ENCODE measurements at places on chromosomes 6 and 20.

GRCh38 chr6:155121699-155122098 lies 126.6 kb downstream of the TIAM2 start:
- DNase-seq: peak; percentile 33

DNA sequence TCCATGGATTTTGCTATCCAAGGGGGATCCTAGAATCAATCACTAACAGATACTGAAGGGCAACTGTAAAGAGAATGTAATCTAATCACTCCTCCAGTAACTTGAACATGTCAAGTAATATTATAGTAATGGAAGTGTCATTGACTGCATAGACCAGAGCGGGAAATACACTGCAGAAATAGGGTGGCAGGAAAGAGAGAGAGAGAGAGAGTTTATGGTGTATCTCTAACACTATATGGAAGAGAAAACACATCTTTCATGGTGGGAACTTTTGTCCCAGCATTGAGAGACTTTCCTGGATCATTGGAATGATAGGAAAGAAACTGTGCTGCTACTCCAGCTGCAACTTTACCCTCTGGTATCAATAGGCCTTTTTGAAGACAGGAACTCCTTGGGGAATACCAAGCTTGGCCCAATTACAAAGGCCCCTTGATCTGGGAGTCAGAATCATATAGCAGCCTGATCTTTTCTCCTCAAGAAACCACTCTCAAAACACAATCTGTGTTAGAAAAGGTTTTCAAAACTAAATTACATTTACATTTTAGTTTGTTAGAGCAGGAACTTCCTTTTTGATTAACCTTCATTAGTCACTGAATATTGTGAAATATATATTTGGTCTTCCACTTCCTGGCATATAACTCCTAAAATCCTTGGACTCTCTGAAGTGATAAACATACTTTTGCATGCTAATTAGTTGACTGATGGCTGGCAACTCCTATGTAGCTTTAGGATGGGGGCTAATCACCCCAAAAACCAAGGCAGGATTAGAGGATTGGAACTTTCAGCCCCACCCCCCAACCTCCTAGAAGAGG lies 29.5 kb upstream of the RNGTT start:
- peak; percentile 9 for DNase-seq

- no peak for DNase-seq
Observed at GRCh38 chr6:41675176-41675775, 37.0 kb downstream of the MDFI start.

DNA sequence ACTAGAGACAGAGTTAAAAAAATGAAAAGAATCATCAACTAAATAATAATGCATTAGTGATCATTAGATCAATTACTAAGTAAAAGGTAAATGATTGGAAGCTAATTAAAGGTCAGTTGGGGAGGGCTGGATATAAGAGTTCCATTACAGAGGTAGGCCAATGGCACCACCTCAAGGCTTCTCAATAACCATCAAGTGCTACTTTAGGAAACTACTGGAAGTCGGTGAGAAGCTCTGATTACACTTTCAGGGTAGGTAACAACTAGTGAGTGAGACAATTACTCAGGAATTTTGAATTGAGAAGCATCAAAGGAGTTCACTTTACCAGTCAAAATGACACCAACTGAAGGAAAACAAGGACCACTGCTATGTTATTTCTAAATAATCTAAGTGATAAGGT lies 90.2 kb upstream of the HDAC2 start:
- no peak for DNase-seq

GRCh38 chr6:161279677-161280415 lies 6.0 kb upstream of the AGPAT4 start:
- DNase-seq: peak; percentile 18

DNA sequence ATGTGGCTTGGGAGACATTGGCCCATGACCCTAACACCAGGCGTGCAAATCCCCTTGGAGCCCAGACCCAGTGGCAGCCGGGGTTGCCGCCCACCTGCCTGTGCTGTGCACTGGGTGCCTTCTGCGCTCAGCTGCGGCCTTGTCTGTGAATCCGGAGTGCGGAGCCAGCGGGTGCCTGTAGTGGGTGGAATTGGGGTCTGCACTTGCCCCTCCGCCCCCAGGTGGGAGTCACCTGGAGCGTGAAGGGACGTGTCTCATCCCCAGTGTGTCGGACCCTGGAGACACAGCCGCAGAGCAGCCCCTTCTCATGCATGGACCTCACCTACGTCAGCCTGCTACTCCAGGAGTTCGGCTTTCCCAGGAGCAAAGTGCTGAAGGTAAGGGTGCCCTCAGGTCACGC lies 22.9 kb upstream of the PYGB start:
- DNase-seq: no peak

- peak; percentile 67 for DNase-seq
Observed at GRCh38 chr20:4150070-4150441, 134.7 kb upstream of the RNF24 start.

DNA sequence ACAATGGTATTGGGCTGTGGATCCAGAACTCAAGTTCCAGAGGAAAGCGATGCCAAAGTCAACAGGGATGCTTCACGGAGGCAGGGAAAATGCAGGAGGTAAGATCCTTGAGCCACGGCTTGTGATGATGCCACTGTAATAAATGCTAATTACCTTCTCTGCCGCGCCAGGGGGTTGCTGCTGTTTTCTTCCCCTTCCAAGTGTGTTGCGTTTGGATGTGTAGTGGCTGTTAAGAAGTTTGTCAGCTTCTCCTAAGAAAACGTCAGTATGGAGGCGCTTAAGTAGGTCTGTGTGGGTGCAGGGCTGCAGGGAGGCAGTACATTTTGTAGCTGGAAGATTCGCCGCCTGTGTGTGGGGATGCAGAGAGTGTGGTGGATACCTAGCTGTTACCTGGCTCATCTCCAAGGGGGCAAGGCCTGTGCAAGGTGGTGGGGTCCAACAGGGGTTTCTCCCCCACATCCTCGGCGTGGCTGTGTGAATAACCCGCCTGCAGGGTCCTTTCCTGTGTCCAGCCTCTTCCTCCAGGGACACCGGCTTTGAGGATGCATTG lies 318.7 kb downstream of the CDH4 start:
- DNase-seq: no peak

GRCh38 chr6:24272553-24272952 lies 85.3 kb downstream of the DCDC2 start:
- no peak for DNase-seq

DNA sequence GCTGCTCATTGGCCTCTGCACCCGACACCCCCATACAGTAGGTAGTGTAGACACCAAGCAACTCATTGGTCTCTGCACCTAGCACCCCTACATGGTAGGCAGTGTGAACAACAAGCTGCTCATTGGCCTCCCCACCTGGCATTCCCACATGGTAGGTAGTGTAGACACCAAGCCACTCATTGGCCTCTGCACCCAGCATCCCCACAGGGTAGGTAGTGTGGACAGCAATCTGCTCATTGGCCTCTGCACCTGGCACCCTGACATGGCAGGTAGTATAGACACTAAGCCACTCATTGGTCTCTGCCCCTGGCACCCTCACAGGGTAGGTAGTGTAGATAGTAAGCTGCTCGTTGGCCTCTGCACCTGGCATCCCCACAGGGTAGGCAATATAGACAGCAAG lies 226.0 kb downstream of the SLC24A3 start:
- DNase-seq: no peak

- DNase-seq: no peak
Observed at GRCh38 chr6:41572613-41573012, 26.4 kb downstream of the FOXP4 start.

- no peak for DNase-seq
Observed at GRCh38 chr6:100246206-100246605, 218.5 kb downstream of the SIM1 start.

GRCh38 chr20:19019734-19020364 lies 192.6 kb upstream of the SLC24A3 start:
- no peak for DNase-seq

GRCh38 chr6:33428224-33428965 lies 8.5 kb downstream of the SYNGAP1 start:
- no peak for DNase-seq

DNA sequence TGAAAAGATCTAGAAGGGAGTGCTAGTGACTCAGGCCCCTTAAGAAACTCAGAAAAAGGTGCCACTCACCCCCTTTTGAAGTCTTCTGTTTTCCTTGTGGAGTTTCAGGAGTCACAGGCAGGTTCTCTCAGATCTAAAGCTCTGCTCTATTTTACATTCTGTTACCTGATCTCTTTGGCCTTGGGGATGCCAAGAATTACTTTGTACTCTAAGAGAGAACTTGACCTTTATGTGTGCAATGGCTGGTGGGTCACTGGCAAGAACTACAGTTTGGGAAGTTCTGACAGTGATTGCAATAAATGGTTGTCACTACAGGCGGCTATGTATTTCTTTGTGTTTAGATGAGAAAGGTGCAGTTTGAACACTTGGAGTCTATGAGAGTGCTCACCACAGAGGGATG lies 24.2 kb upstream of the ENPP4 start:
- no peak for DNase-seq

DNA sequence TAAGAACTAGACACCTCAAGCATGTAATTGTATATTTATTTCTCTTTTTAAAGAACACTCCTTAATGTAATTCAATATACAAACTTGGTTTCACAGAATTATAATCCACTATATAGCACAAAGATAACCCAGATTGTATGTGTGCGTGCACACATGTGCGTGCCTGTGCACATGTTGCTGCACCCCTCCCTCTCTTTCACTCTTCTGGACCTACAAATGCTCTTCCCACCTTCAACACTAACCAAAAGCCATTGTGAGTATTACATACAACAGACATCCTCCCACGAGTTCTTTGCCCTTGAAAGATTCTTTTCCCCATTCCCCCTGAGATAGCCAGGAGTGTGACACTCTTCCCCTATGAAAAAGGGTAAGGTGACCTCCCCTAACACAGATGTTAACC lies 193.5 kb downstream of the HIVEP2 start:
- no peak for DNase-seq

DNA sequence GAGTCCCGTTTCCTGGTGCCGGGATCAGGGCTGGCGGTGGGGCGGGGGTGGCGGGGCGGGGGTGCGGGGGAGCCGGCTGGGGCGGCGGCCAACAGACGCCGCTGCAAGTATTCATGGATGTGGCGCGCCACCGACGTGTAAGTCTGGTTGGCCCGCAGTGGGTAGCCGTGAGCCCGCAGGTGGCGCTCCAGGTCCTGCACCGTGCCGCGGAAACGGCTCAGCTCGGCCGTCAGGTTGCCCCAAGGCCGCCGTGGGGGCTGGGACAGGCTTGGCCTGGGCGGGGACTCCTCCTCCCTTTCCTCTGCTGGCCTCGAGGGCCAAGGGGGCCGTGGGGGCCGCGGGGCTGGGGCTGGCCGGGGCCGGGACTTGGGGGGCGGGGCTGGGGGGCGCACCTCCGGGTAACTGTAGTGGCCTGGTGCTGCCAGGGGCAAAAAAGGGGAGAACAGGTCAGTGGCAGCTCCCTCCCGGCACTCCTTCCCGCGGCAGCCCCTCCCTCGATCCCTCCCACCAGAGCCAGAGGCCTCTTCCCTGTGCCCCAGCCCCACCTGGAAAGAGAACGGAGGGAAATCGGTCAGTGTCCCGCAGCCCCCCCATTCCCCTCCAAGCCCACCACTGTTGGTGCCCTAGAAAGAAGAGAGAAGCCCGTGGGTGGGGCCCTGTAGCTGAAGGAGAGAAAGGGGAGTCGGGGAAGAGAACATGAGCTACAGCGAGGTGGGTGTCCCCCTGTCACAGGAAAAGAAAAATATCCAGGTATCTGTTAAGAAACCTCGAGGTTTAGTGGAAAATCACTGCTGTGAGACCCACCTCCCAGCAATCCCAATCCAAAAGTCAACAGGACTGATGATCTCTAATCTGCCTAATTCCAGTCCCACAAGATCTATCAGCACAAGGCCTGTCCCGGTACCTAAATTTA lies 21.3 kb downstream of the TNXB start:
- peak; percentile 68 for DNase-seq

- no peak for DNase-seq
Observed at GRCh38 chr6:91447081-91447480, 860.2 kb upstream of the MAP3K7 start.

DNA sequence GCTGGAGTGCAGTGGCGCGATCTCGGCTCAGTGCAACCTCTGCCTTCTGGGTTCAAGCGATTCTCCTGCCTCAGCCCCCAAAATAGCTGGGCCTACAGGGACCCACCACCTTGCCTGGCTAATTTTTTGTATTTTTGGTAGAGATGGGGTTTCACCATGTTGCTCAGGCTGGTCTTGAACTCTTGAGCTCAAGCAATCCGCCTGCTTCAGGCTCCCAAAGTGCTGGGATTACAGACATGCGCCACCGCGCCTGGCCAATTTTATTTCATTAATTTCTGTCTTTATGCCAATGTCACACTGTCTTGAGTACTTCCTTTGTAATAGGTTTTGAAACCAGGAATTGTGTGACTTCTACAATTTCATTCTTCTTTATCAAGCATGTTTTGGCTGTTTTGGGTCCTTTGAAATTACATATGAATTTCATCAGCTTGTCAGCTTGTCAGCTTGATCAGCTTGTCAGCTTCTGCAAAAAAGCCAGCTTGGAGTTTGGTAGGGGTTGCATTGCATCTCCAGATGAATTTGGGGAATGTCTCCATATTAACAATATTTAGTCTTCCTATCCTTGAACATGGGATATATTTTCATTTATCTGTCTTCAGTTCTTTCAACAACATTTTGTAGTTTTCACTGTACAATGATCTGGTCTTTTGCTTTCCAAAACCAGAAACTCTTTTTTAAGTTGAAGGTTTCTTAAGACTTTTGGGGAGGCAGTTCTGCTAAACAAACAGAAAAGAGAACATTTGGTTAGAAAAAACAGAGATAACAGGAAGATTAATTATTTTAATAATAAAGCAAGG lies 20.8 kb downstream of the ZFAND3 start:
- peak; percentile 24 for DNase-seq

GRCh38 chr20:475463-476357 lies 13.4 kb upstream of the TBC1D20 start:
- DNase-seq: peak; percentile 85

GRCh38 chr20:23233341-23233740 lies 117.2 kb upstream of the NXT1 start:
- no peak for DNase-seq

DNA sequence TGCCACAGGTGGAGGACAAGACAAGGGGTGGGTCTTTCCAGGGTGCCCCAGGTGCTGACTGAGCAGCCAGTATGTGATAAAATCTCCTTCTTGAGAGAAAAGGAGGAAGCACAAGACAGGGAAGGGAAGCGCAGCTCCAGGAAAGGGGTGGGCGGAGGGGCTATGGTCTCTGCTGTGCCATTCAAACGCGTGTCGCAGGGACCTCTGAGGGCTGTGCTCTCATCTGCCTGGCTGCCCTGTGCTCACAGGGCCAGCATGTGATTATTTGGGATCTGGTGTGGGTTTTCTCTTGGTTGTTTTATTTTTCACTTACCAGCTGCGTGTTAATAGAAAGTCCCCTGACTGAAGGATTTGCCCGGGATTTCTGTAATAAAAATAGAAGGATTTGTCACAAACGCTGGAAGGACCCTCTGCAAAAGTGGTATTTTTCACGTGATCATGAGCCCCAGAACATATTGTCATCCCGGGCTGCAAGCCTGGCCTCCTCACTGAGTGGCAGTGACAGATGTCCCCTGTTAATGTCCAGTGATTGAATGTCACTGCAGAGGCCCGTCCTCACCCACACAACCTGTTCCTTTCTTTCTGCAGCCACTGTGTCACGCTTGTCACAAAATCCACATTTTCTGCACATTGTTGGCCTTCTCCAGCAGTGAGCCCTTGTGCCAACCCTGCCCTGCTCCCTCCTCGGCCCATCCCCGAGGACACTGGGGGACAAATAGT lies 35.0 kb upstream of the VSX1 start:
- DNase-seq: no peak
